Stimulated activated CD4-positive, alpha-beta T cell treated with anti-CD3 and anti-CD28 coated beads, Interleukin-1b, Interleukin-23, amount 100 ng/mL, for 1 hour (primary cell): ENCODE measurements at places on chromosomes 12 and 14.

DNA sequence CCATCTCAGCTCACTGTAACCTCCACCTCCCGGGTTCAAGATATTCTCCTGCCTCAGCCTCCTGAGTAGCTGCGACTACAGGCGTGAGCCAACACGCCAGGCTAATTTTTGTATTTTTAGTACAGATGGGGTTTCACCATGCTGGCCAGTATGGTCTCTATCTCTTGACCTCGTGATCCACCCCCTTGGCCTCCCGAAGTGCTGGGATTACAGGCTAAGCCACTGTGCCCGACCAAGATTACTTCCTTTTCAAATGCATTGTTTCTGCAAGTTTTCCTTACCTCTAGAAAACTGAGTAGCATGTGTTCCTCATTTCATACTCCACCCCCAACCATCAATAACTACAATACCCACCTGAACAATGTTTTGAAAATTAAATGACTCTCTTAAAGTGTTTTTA, 13.1 kb downstream of the ARF6 start:
- no peak for DNase-seq

- no peak for DNase-seq
Measured at GRCh38 chr12:80632835-80633234, 74.6 kb upstream of the MYF6 start.

- no peak for DNase-seq
Measured at GRCh38 chr14:54360667-54361066, 36.1 kb upstream of the CDKN3 start.

GRCh38 chr12:126147321-126147720, 1082.1 kb downstream of the AACS start:
- DNase-seq = no peak

GRCh38 chr12:92581604-92582003, 121.2 kb upstream of the PLEKHG7 start:
- no peak for DNase-seq

DNA sequence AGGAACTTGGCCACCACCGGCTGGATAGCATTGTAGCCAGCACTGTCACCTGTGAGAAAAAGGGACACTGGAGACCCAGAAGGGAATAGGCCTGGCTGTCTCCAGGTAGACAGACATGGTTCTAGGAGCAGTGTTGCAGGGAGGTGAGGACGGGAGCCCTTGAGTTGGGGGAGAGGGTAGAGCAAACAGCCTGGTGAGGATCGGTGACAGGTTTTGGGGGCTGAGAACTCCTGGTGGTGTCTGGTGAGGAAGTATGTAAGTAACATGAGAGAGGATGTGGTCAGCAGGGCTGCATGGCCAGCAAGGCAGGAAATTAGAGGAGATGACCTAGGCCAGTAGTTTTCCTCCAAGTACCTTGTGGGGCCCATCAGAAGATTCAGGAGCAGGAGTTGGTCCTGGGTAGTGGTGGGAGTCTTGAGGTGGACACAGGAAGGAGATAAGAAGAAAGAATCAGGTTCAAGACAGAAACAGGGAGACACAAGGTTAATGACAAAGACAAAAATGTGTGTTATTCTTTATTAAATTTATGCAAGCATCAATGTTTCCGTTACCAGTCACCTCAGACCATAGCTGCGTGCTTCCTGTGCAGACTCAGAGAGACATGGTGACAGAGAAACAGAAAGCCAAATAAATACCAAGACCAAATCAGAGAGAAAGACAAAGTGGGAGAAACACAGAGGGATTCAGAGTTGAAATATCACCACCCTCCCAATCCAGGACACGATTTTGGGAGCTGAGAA, at the start of gene ARHGAP9:
ARHGAP9 (minus strand) TSS at position 491 of the 740 bp plus-strand sequence; CDS start at position 31, 460 bp downstream.
- no peak for DNase-seq

DNA sequence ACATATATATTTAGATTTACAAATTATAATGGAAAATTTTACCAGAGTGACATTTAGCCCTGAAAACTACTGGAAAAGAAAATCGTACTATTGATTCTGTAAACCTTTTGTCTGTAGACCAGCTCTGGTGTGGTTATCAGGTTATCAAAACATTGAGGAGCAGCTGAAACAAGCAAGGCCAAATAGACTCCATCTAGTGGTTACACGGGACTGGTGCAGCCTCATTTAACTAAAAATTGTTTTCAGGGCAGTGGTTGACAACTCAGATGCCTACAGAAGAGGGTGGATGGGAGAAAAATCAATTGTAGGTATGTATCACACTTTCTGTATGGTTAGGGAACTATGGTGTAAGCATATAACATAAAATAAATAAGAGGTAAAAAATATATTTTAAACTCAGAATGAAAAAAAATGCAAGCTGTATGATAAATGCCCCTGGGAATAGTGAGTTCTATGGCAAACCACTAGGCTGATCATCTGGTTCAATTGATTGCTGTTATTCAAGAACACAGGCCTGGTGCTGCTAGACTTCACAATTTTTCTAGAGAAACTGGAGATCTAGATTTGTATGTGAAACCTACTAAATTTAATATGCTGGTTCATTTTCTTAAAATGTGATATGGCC, 51.2 kb downstream of the ACSS3 start:
- DNase-seq = no peak

- DNase-seq = no peak
Measured at GRCh38 chr12:26845984-26846383, 13.0 kb upstream of the ITPR2 start.

DNA sequence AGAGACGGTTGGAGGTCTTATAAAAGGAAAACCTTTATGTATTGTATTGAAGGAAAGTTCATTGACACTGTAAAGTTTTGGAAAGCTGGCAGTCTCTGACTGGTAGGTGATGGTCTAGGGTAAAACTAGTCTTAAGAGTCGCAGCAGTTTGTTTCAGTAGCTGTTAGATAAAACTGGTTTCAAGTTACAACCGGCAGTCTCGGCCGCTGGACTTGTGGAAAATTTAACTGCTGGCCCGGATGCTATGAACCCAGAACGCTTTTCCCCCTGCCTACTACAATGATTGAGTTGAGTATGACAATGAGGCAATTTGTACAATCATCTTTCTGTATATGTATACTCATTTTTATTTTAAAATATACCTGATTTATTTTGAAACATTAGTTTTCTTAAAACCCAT, 1426.9 kb downstream of the AACS start:
- no peak for DNase-seq

GRCh38 chr12:132076711-132077110, 67.4 kb downstream of the DDX51 start:
- no peak for DNase-seq

- no peak for DNase-seq
Measured at GRCh38 chr12:41462312-41462711, 274.2 kb downstream of the PDZRN4 start.

DNA sequence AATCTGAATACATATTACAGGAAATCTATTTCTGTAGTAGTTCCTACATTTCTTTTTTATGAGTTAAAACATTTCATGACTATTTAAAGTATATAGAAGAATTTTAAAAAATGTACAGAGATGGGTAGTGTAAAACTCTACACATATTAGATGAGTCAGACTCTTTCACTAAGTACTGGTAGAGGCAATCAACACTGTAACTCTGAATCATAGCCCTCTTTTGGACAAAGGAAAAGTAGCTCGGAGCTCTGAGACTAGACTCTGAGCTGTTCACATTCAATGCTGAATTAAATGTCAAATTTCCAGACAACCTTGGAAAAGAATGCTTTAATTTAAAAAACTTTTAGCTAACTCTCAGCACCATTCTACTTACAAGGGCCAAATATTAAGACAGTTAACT, 3.4 kb downstream of the PTCSC3 start:
- no peak for DNase-seq

DNA sequence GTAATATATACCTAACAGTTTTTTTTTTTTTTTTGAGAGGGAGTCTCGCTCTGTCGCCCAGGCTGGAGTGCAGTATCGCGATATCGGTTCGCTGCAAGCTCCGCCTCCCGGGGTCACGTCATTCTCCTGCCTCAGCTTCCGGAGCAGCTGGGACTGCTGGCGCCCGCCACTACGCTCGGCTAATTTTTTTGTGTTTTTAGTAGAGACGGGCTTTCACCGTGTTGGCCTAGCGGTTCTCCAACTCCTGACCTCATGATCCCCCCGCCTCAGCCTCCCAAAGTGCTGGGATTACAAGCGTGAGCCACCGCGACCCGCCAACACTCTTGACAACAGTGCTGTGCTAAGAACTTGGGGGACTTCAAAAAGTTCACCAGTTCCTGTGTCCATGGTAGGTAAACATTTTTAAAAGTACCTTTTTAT, 63.5 kb downstream of the FOXG1 start:
- DNase-seq = no peak

DNA sequence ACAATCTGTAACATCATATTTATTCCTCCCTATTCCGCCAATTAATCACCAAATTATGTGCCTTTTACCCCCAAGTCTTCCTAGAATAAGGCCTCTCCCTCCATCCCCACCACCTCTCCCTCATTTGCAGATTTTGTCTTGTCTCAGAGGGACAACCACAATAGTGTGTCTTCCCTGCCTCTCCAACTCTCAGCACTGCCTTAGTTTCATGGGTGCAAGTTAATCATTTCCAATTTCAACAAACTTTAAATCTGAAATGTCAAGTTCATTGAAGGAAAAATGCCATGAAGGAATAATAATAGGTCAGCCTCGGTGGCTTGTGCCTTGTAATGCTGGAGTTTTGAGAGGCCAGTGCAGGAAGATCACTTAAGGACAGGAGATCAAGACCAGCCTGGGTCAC, 31.6 kb downstream of the RXYLT1 start:
- DNase-seq = no peak

DNA sequence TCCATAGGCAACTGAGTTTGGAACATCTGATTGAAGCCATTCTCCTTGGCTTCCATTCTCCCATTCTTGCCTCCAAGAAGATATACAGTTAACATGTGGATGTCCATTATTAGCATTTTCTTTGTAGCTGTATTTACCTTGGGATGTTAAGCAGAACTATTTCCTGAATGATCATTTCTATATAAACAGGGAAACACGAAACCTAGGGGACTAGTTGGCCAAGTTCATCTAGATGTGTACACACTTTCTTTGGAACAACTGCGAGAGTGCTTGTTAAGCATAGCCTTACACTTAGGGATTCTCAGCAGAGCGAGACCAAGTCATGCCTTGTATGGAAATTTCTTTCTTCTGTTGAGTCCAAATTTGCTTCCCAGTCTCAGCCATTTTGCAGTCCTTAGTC, 42.1 kb downstream of the DRAM1 start:
- DNase-seq = no peak

- DNase-seq = no peak
Measured at GRCh38 chr14:92544051-92544720, 30.6 kb downstream of the RIN3 start.
